Fibroblast of lung (primary cell): ENCODE measurements at places on chromosomes 7 and 10.

DNA sequence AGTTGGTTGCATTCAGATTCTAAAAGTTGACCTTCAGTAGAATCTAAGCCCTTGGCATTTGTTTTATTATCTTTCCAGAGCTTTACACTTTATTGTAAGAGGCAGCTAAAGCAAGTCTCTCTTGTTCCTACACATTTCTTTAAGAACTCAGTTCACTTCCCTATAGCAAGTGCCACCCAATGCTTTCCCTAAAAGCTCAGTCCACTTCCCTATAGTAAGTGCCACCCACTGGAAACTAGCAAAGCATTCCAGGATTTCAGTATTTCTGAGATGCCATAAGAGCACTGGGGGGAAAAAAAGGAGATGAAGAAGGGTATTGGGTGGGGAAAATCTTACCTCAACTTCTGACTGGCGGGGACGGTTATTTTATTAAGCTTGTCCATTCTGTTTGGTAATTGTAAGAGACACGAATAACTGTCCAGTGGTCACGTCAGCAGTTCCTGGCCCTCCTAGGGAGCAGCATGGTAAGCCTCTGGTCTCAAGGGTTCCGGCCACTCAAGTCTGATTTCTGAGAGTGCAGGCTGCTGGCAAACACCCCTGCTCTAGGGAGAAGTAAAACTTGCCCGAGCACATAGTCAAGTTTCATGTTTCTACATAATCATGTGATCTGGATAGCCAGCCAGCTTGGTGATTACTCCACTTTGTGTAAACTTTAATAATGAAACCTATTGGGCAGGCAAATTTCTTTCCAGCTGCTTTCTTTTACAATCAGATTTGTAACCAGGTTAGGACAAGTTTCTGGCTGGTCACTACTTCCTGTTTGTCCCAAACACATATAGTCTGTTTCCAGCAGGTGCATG, at the start of gene BLNK:
Gene BLNK, minus strand, starts transcription at position 554 of the 800 bp plus-strand sequence. Its CDS starts 171 bp downstream, at position 383.
- DNase-seq, result peak; percentile 64

GRCh38 chr7:47380325-47381133, 201.4 kb downstream of the TNS3 start:
- DNase-seq, result peak; percentile 90

- no peak for DNase-seq
These were observed 185.4 kb downstream of the DOCK4 start for GRCh38 chr7:112020800-112021199.

DNA sequence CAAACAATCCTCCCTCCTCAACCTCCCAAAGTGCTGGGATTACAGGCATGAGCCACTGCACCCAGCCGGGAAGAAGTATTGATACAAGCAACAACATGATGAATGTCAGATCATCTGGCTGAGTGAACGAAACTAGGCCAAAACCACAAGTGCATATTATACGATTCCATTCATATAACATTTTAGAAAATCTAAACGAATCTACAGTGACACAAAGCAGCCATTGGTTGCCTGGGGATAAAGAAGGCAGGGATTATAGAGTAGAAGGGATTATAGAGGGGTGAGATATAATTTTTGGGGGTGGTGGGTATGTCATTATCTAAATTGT, 11.5 kb upstream of the RHBDD2 start:
- DNase-seq, result no peak

GRCh38 chr10:121133901-121134300, 282.7 kb downstream of the WDR11 start:
- no peak for DNase-seq
